IMR-90 (cell line): ENCODE measurements at places on chromosomes 2 and 18.

DNA sequence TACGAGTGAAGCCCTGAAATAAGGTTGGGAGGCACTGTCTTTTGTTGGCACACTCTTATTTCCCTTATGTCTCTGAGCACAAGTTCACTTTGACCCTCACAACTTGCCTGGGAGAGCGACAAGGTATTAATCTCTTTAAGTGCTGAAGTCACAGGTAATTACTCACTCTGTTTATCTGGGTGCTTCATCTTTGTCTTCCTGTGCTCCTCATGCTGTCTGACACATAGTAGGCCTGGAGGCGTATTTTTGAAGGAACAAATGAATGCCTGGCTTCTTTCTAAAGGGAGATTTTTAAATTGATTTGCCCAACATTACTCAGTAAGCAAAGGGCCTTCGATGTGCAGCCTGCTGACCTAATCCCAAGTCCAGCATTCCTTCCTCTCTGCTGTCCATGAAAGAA, 507.1 kb upstream of the TNP1 start:
- DNase-seq = no peak

GRCh38 chr2:85162746-85163301, 29.6 kb downstream of the TCF7L1 start:
- DNase-seq = peak; percentile 83

DNA sequence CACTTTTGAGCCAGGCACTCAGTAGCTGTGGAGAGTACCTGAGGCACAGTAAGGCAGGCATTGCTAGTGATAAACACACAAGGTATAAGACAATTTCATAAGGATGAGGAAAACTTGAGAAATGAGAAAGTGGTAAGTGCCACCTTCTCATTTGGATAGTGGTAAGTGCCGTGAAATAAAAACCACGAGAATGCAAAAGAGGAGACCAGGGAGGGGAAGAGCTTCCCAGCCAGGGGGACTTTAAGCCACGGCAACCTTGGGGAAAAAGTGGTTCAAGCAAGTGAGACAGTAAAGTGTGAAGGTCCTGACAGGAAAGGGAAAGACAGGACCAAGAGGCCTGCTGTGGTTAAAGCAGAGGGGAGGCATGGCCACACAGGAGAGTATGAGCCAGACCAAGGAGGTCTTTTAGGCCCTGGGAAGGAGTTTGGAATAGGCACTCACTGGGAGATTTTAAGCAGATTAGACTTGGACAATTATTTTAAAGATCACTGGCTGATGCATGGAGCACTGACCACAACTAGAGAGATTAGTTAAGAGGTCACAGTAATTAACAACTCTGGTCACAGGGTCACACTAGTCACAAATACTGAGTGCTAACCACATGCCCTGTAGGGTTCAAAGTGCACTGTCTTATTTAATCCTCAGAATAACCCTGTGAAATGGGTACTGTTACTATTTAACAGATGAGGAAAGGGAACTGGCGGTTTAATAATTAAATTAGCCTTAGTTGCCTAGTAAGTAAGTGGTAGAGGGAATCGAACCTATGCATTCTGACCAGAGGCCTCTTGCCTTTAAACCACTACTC, 50.1 kb downstream of the THOC1 start:
- DNase-seq = no peak

- DNase-seq = no peak
Measured at GRCh38 chr18:23137097-23137635, 1.9 kb downstream of the CABLES1 start.

GRCh38 chr2:136091899-136092298, 26.1 kb downstream of the CXCR4 start:
- no peak for DNase-seq

DNA sequence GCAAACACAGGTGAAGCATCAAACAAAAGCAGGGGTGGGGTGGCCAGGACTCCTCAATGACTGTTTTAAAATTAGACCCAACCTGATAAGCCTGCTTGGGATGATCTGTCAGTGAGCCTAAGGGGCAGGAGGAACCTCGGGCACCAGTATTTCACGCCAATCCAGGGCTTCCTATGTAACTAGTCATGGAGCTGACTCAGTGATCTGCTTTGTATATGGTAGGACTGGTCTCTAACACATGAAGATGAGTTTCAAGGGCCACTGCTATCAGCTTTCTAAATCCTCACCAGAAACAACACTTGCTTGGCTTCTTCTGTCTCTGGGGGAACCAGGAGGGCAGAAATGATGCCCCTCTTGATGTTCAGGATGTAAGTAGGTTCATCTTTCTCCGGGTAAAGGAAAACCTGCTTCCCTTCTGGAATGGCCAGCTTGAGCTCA, 6.2 kb downstream of the APOB start:
- DNase-seq = no peak

GRCh38 chr2:188291617-188292347, at the start of gene GULP1:
Gene GULP1 (plus strand): TSS chr2:188291874. CDS start chr2:188477703, 185,829 bp downstream.
- peak; percentile 75 for DNase-seq

GRCh38 chr18:33957707-33958106, 267.0 kb downstream of the NOL4 start:
- DNase-seq = no peak

DNA sequence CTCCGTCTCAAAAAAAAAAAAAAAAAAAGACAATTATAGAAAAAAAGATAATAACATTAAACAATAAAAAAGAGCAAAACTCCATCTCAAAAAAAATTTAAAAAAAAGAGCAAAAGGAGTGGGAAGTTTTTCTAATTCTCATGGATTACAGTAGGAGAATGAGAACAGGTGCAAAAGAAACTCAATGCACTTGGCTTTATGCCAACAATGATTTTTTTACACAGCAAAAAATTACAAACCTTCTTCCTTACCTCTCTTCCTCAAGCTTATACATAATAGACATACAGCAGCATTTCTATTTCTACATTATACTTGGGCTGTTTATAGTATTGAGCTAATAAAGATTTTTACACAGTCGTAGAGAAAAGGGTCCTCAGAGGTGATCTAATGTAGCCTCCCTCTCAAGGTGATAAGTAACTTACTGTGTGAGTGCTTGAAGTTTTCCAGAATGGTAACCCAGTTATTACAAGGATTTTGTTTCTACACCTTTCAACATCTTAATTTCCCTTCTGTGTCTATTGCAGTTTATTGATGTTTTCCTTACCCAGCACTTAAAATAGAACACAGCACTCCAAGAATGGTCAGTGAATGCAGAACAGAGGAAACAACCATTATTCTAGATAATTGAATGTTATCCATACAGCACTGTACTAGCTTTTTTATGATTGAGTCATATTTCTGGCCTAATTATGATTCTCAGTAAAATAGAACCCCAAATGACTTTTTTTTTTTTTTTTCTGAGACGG, 34.9 kb upstream of the RNF138 start:
- no peak for DNase-seq

- DNase-seq = no peak
Measured at GRCh38 chr2:97988722-97989121, 7.0 kb downstream of the TMEM131 start.
